ENCODE measurements at places on chromosomes 4 and X.

- no peak for DNase-seq
Measured at GRCh38 chr4:138114434-138114833, 127.7 kb downstream of the SLC7A11 start.

GRCh38 chr4:57492251-57492878, 382.2 kb upstream of the IGFBP7 start:
- no peak for DNase-seq

DNA sequence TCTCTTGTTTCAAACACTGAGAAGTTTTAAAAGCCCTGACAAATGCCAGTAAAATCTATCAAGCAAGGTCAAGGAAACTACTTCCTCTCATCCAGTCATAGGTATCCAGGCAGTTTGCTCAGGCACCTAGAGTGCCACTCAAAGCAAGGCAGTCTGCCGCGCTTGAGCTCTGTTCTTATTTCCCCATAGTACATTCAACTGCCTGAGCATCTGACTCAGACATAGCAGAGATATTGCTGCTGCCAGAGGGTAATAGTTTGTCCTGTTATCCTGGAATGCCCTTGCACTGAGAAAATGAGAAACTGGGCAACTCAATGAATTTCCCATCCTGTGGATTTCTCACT, 16.1 kb upstream of the ATP8A1 start:
- no peak for DNase-seq

DNA sequence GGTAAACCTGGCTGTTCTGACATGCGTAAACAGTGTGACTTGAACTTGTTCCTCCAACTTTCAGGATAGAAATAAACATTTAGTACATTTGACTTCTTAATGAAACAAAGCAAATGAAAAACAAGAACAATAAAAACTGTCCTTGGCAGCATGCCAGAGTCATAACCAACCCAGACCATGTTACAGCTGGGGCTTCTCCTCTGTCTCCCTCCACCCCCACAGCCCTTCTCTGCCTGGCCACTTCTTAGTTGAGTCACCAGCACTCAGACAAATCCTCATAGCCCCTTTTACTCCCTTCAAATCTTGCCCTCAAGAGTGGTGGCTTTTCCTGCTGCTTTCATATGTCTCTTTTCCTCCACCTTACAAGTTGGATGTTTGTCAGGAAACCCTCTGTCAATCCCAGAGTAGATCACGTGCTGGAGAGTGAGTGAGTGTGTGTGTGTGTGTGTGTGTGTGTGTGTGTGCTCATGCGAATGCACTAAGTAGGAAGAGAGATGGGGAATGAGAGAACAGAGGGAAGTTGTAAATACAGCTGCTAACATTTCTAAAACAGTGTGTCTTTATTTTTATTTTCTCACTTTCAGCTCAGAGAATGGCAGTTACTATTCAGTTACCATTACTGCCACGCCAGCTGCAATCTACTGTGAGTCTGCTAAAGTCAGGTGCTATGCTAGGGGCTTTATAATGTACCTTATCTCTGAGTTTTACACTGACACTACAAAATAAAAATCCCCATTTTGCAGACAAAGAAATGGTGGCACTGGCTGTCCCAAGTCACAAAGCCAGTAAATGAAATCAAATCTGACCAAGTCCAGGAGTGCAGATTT, 15.0 kb downstream of the SCARB2 start:
- DNase-seq: no peak

GRCh38 chr4:47410271-47410670, 53.2 kb downstream of the COMMD8 start:
- DNase-seq: no peak

DNA sequence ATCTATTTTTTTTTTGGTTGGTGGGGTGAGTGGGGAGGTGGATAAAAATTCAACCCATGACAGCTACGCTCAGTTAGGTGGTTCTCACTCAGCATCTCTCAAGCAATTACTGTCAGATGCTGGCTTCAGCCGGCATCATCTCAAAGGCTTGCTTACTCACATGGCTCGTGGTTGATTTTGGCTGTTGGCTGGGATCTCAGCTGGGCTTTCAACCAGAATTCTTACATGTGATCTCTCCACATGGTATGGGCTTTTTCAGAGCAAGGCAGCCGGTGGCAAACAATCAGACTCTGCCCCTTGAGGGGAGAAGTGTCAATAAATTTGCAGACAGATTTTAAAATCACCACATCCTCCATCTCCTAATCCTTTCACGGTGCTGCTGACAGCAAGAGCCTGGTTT, 47.2 kb downstream of the SLC34A2 start:
- DNase-seq: no peak

- no peak for DNase-seq
Measured at GRCh38 chrX:2714551-2714950, 23.5 kb downstream of the CD99 start.

GRCh38 chr4:153060196-153060595, 124.1 kb downstream of the FHDC1 start:
- no peak for DNase-seq

All from stimulated activated CD8-positive, alpha-beta memory T cell treated with anti-CD3 and anti-CD28 coated beads, Interleukin-4, amount 100 ng/mL, for 4 hours (primary cell).